ENCODE measurements at places on chromosomes 2 and 18. TPM values are rescaled to one million over a fixed set of nuclear protein-coding genes. Genes with fewer than 3 reads are reported as not detected.

IGFBP5 gene
- total RNA-seq: 334 TPM

TMEM247 gene
- not detected for total RNA-seq

INPP5D gene
- total RNA-seq: 0.98 TPM

ACADL gene
- 0.63 TPM for total RNA-seq

PROM2 gene
- total RNA-seq: 0.18 TPM

NT5C1B gene
- not detected for total RNA-seq

INHBB gene
- not detected for total RNA-seq

ACMSD gene
- total RNA-seq: not detected

GRCh38 chr2:233469261-233470010 lies 97.1 kb downstream of the USP40 start:
- DNase-seq: no peak

GRCh38 chr2:17863539-17863938 lies 14.9 kb upstream of the KCNS3 start:
- no peak for DNase-seq

GRCh38 chr18:77323640-77324299 lies 74.1 kb downstream of the GALR1 start:
- no peak for DNase-seq

DNA sequence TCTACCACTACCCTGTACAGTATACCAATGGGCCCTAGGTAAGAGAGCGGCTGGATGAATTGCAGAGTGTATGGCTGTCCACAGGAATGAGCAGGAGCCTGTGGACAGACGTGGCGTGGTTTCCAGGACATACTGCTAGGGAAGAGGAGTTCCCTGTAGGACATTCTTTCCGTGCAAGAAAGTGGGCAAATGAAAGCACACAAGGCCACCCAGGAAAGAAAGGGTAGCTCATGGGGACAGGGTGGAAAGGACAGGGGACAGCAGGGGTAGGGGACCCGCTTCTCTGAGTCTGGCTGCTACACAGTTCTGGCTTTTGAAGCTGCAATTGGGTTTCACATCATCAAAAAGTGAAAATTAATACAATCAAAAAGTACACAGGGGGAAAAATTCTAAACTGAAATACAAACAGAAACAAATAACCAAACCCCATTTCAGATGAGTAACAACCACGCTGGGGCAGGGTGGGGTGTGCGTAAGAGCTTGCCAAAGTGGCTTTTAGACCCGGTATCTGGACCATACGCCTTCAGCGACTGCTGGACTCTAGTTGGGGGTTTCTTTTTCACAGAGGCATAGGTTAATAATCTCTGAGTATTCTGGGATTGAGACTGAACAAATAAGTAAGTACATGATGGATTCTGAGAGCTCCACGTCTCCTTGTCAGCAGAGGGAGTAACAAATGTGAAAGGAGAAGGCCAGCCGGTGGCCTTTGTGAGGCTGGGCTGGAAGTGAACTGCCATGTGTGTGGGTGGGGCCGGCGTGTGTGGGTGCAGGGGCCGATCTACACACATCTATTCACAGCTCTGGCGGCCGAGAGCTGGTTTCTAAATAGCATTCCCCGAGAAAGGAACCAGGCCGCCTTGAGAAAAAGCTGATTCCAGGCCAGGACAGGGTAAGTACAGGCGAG lies 84.0 kb downstream of the HDAC4 start:
- peak; percentile 77 for DNase-seq

- DNase-seq: no peak
These were observed 173.7 kb downstream of the HNMT start for GRCh38 chr2:138137949-138138348.

- no peak for DNase-seq
These were observed 6.9 kb upstream of the KIF3C start for GRCh38 chr2:25989154-25989553.

- DNase-seq: peak; percentile 72
These were observed 358.7 kb upstream of the TNP1 start for GRCh38 chr2:217218269-217219163.
